ENCODE measurements at places on chromosomes 7 and 10.

DNA sequence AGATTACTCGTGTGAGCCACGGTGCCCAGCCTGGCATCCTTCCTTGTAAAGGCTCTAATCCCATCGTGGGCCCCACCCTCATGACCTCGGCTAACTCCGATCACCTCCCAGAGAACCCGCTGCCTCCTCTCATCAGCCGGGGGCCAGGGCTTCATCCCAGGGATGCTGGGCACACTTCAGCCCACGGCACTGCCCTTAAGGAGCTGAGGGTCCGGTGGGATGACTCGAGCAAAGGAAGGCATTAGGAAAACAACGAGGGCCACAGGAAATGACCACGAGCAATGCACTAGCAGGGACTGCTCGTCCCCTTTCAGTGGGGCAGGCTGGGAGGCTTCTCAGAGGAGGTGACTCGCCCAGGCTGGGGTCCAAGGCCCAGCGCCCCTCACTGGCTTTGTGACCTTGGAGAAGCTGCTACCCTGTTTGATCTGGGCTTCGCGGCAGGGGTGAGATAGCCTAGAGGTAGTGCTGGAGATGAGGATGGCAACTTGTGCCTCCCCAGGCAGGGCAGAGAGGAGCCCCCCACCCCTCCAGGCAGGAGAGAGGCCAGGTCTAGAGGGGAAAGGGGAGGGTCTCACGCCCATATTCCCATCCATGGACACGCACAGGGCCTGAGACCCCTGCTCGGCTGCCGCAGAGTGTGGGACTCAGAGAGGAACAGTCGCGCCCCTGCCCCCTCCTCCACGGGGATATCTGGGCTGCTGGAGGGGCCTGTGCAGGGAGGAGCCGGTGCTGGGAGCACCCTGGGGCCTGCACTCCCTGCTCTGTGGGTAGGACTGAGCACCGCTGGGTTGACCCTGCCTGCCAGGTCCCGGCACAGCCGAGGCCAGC lies 26.8 kb downstream of the ELFN1 start:
- no peak for DNase-seq

GRCh38 chr10:96699613-96700012 lies 20.7 kb downstream of the PIK3AP1 start:
- no peak for DNase-seq

- no peak for DNase-seq
These were observed 4.7 kb upstream of the ABLIM1 start for GRCh38 chr10:114662646-114663217.

DNA sequence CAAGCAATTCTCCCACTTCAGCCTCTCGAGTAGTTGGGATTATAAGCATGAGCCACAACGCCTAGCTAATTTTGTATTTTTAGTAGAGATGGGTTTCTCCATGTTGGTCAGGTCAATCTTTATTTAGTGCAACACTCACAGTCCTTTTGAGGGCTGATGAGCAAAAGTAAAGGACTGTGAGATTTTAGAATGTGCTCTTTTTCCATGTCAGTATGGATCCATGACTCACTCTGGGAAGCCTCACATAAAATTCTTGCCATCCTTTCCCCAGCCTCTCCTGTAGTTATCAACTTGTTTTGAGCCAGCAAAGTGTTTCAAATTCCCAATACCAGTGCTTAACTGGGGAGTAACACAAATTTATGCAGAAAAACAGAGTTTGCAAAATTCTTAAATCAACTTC lies 135.8 kb upstream of the CXCL12 start:
- DNase-seq: no peak

GRCh38 chr7:40520986-40521738 lies 386.4 kb downstream of the SUGCT start:
- DNase-seq: no peak

GRCh38 chr7:42315103-42315502 lies 78.1 kb upstream of the GLI3 start:
- DNase-seq: no peak

- no peak for DNase-seq
These were observed 663.1 kb upstream of the PCDH15 start for GRCh38 chr10:55464083-55464482.

GRCh38 chr7:51645702-51646298 lies 329.2 kb upstream of the COBL start:
- no peak for DNase-seq

Data from stimulated activated CD4-positive, alpha-beta T cell treated with anti-CD3 and anti-CD28 coated beads, Interleukin-15, amount 100 ng/mL, for 1 hour (primary cell).